ENCODE measurements at places on chromosomes 2 and 18.

GRCh38 chr18:78731016-78731397, 248.6 kb upstream of the SALL3 start:
- no peak for DNase-seq

DNA sequence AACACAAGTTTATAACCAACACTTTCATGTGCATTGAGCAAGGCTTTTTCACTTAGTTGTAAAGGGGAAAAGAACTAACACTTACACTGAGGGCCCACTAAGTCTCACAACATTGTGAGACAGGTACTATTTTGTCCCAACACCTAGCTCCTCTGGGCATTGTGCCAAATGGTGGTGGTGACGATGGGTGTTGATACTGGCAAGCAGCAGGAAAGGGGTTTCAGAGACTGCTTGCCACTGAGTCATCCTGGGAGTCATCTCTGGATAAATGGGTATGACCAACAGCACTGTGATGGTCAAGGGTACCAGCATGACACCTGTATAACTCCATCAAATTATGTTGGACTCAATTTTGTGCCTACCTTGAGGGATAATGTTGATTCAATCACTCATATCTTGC, 138.8 kb upstream of the ITGA6 start:
- no peak for DNase-seq

DNA sequence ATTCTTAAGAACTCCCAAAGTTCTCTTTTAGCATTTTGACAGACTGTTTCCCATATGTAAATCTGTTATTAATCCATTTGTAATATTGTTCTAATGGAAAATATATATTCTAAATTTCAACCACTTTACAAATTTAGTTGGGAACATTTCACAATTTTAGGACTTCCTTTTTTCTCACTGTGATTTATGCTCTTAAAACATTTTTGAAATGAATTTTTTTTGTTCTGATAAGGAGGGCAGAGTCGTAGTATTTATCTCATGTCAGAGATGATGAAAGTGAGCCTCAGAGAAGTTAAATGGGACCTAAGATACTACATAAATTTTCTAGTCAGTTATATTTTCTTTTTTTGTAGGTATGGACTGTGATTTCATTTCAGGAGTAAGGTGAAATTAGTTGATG, 26.6 kb downstream of the RASGRP3 start:
- DNase-seq = no peak

- DNase-seq = no peak
Measured at GRCh38 chr2:239409976-239410375, 9.2 kb upstream of the HDAC4 start.

GRCh38 chr18:48611203-48611602, 72.4 kb downstream of the CTIF start:
- DNase-seq = no peak

DNA sequence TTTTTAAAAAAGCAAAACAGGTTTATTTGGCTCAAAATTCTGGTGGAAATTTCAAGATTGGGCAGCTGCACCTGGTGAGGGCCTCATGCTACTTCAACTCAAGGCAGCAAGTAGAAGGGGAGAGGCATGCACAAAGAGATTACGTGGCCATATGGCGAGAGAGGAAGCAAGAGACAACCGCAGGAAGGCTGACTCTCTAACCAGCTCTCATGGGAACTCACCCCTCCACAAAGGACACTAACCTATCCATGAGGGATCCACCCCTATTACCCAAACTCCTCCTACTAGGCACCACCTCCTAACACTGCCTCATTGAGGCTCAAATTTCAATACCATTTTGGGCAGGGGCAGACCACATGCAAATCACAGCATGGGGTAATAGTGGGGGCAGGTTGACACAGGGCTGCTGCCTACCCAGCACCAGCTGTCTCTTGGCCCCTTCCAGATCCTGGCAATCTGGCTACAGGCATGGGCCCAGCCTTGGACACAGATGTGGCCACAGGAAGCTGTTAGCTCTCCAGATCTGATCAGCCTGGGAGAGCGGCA, 2.0 kb upstream of the CAPN10 start:
- peak; percentile 64 for DNase-seq
